ENCODE measurements at places on chromosomes 13 and 19.

DNA sequence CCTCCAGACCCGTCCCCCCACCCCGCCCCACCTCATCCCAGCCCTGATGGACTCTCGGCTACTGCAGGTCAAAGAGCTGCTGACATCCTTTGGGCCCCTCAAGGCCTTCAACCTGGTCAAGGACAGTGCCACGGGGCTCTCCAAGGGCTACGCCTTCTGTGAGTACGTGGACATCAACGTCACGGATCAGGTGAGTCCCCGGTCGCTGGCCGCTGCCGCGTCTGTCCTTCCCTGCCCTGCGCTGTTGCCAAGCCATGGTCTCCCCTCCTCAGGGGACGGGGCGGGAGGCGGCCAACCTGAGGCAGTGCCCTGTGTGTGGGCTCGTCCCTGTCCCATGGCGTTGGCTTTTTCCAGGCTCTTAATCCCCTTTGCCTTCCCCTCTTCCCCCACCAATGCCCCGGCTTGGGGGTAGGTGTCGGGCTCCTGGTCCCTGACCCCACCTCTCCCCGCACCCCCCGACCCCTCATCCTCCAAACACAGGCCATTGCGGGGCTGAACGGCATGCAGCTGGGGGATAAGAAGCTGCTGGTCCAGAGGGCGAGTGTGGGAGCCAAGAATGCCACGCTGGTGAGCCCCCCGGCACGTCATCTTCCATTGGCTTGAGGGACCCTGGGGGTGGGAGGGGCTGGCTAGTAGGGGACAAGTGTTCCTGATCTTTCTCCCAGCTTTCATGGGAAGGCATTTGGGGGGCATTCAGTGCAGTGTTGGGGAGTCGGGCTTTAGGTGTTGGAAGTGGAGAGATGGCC lies 6.2 kb upstream of the EPN1 start:
- no peak for DNase-seq

GRCh38 chr19:34416021-34416545 lies 11.9 kb downstream of the PDCD2L start:
- no peak for DNase-seq

DNA sequence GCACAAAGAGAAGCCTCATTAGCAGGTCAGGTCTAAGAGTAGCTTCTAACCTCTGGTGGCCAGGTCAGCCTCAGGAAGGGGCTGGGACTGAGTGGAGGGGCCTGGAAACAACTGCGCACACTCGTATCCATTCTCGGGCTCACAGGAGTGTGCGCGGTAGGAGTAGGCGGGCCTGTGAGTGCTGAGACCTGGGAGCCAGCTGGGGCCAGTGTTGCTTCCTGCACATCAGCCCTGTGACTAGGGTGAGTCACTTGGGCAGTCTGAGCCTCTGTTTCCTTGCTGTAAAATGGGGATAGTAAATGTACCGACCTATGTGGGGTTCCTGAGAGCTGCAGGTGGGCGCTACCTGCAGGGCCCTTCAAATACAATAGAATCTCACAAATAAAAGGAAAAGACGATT lies 26.9 kb downstream of the SIN3B start:
- no peak for DNase-seq

DNA sequence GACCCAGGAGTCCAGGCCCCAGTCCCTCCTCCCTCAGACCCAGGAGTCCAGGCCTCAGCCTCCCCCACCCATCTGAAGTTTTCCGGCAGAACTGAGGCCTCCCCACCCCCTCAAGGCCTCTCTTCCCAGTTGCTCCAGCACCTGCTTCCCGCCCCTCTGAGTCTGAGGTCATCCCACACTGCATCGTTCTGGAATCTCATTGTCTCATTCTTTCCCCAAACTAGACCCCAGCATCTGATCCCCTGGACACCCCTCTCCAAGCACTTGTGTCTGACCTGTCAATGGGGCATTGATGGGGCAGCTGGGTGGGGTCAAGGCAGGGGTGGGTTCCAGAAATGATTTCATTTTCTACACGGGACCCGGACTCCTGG lies 793 bp upstream of the SBK2 start:
- no peak for DNase-seq

GRCh38 chr13:29165840-29166239 lies 345.7 kb downstream of the MTUS2 start:
- DNase-seq = peak; percentile 5

GRCh38 chr19:39745643-39746042 lies 7.8 kb upstream of the CLC start:
- peak; percentile 80 for DNase-seq

DNA sequence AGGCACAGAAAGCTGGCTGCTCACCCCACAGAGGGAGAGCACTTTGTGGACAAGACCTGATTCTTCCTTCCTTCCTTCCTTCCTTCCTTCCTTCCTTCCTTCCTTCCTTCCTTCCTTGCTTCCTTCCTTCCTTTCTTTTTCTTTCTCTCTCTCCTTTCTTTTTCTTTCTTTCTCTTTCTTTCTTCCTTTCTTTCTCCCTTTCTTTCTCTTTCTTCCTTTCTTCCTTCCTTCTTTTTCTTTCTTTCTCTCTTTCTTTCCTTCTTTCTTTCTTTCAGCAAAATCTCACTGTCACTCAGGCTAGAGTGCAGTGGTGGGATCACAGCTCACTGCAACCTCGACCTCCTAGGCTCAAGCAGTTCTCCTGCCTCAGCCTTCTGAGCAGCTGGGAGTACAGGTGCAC lies 263.9 kb downstream of the UQCRFS1 start:
- no peak for DNase-seq

DNA sequence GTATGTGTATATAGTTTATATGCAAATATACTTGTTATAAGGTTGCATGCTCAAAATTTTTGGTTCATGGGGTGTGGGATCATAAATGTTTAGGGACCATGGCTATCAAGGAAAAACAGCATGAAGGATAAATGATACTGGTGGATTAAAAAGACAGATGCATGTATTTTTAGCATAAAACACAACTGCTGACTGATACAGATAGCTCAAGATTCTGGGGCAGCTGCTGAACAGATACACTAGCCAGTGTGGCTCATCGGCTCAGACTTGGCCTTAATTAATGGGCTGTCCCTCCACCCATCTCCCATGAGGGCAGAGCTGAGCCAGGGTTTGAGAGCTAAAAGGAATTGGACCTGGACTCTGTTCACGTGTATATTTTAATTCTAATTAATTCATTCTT lies 11.4 kb downstream of the ALOX5AP start:
- DNase-seq = no peak

GRCh38 chr19:6720369-6721137 lies at the start of gene C3:
Gene C3 (minus strand): TSS chr19:6720650. CDS start chr19:6720589, 61 bp downstream.
- peak; percentile 4 for DNase-seq

DNA sequence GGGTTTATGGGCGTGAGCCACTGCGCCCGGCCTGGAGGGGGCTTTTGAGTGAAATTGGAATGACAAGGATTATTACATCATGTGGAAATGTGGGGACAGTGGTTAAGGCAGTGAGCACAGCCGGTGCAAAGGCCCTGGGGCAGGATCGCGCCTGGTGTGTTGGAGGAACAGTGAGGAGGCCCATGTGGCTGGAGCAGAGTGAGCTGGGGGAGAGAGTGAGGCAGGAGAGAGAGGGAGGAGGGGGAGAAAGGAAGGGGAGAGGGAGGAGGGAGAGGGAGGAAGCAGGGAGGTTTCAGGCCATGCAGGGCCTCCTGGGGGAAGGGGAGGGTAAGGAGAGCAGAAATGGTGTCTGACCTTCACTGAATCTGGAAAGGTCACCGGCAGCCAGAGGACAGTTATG lies 11.3 kb upstream of the CELF5 start:
- no peak for DNase-seq

DNA sequence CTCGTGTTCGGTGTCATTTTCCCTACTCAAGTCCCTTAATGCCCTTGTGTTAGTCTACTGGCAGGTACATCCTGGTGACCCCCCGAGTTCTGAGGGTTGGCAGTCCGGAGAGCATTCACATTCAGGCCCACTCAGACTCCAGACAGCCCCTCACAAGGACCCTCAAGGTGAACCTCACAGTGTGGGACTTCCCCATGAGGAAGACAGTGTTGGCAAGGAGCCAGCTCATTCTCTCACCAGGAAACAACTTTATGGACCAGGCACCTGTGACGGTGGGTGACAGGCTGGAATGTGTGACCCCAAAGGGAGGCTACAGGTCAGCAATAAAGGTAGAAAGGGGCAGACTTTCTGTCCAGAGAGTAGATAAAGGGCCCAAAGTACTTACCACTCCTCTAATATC lies 24.5 kb downstream of the RDH8 start:
- DNase-seq = no peak

DNA sequence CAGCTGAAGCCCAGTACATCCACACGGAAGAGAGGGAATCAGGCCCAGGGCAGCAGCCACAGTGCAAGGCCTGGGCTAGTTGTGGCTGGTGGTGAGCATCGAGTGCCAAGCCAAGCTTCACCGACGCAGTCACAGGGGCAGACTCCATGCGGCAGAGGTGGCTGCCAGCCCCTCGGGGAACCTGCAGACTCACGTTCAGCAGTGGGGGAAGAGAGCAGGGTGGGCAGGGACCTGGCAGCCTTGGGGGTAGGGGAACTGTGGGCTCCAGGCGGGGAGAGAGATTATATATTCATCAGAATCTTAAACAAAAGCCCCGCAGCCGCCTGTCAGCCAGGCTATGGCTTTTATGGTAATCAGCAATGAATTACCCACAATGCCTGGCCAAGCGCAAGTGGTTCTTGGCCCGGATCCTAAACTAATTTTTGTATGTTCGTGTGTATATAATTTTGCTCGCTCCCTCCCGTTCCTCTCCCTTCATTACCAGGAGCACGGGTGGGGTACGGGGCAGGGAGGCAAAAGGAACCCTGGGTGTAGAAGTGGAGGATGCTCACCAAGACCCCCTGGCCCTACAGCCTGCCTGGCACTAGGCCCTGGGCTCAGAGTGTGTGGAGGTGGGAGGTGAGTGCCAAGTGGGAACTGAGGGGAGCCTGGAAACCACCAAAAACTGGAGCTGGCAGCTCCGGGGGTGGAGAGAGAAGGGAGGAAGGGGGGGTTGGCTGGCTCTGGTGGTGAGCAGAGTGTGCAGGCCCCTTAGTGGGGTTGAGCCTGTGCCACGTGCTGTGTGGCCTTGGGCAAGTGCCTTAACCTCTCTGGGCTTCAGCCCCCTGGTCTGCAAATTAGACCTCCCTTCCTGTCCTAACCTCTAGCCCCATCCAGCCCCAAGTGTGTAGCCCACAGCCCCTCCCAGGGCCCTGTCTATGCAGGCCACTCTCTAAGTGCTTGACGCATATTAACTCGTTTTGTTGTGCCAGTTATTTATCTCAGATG lies 31.9 kb downstream of the PTPRS start:
- DNase-seq = peak; percentile 98

GRCh38 chr13:97116754-97117153 lies 105.4 kb upstream of the MBNL2 start:
- no peak for DNase-seq

- DNase-seq = no peak
Observed at GRCh38 chr19:41711376-41712261, 3.2 kb downstream of the CEACAM5 start.

DNA sequence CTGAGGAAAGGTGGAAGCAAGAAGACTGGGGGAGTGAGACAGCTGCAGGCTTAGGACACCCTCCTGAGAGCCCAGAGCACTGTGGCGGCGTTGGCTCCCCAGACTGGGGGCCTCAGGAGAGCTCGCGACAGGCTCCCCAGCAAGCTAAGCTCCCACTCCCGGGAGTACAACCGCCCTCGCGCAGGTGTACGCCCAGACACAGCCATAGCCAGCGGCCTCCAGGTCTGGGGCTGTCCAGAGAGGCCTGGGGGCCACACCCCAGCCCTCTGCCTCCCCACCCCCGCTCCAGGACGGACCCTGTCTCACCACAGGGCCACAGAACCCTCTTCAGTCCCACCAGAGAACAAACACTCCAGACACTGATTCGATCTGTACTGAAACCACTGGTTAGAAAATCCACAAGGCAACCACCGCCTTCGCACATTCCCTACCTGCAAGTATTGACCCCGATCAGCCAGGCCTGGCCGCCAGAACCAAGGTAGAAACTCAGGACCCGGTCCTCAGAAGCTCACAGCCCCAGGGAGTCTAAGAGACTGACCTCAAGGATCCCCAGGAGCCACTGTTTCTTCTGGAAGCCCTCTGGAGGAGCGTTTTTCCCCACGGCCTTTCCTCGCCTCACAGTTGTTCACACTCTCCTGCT lies 16.3 kb downstream of the ZIC5 start:
- no peak for DNase-seq

DNA sequence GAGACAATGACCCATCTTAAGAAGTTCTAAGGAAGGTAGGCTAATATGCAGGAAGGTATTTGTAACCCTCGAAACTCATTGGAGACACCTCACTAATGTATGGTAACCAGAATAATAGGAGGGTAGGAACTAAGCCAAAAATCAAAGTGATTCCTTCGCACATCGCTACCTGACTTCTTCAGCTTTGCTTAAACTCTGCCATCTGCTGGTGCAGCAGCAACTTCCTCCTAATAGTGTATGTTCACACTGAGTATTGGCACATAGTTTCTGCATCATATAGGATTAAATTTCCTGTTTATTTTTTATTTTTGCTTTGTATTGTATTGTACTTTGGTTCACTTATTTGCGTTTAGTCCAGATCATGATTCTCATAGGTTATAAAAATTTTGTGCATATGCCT lies 676.2 kb downstream of the GPC5 start:
- DNase-seq = peak; percentile 67

- DNase-seq = no peak
Observed at GRCh38 chr13:94317063-94317491, 162.4 kb downstream of the DCT start.

DNA sequence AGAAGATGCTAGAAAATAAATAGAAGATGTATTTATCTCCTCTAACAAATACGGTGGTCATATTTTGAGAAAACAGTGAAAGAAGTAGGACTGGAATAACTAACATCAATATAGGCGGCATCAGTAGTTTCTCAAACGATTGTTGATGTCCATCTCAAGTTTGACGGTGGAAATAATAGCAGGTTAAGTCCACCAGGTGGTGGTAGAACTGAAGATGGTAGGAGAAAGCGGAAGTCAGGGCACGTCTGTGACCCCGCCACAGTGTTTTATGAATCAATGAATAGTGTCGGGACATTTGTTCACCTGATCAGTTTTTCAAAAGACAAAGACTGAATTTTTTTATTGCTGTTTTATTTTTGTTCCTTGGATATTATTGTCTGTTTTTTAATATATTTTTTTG lies 706.4 kb upstream of the SLC10A2 start:
- DNase-seq = peak; percentile 11

DNA sequence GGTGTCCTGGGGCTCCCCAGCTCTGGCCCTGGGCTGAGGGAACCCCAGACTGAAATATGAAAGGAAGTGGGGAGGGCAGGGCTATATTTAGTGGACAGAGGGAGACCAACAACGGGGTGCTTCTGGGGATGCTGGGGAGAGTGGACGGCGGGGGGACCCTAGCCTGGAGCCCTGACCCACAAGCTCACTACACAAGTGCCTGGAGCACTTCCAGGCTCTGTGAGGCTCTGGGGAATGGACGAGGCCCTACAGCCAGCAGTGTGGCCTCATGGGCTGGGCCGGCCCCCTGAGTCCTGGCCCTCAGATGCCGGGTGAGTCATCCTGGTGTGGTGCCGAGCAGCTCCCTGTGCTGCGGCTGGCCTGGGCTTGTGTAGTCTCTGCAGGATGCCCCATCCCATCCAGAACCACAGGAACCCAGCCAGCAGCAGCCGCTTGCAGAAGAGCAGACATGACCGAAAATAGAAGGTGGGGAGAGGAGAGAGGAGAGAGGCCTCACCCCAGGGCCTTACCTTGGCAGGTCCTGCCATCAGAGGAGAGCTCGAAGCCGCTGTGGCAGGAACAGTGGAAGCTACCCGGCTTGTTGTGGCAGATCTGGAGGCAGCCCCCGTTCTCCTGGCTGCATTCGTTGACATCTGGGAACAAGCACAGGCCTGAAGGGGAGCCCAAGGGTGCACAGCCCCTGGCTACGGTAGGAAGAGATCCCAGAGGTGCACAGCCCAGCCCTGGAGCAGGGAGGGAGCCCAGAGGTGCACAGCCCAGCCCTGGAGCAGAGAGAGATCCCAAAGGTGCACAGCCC lies 26.1 kb downstream of the GAS6 start:
- DNase-seq = no peak
